ENCODE measurements at places on chromosomes 7 and 10.

DNA sequence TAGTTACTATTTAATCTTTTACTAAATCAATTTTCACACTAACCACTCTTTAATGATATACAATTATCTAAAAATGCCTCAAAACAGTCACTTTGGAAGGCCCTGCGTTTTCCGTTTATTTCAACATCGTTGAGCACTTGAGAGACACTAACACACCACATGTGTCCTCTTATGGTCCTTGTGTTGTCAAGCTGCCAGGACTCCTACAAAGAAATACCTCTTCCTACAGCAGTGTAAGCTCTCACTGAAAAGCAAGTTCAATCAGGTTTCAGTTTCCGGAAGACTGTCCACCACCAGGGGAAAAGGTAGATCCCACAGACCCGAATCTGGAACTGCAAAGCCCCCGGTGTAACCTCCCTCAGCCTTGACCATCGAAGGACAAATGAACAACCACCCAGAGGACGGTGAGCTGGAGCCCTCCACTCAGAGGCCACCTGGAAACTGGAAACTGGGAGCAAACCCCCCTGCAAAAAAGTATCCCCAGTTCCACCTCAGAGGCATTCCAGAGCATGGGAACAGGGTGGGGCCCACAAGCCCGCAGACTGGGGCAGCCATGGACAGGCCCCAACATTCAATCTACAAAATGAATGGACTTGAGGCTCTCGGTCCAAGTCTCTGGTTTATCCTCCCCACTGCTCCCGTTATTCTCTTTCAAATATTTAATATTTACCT is 37.6 kb downstream of the KCNH2 start:
- no peaks in the 10 kb centered on the region for H3K36me3 ChIP-seq
- no peak overlapping the region for H3K27ac ChIP-seq
- no peak overlapping the region for H3K4me3 ChIP-seq

GRCh38 chr7:13322126-13322525 is 634.7 kb downstream of the ARL4A start:
- H3K27me3 ChIP-seq: no peaks in the 10 kb centered on the region
- no peak for DNase-seq
- H3K4me3 ChIP-seq: no peak overlapping the region

- H3K4me1 ChIP-seq: no peaks in the 10 kb centered on the region
- H3K27ac ChIP-seq: no peak overlapping the region
- H3K36me3 ChIP-seq: no peaks in the 10 kb centered on the region
- H3K4me3 ChIP-seq: no peak overlapping the region
- peaks cover 3% of the 10 kb centered on the region for H3K27me3 ChIP-seq
Observed at GRCh38 chr10:113933894-113934532, 79.6 kb downstream of the NHLRC2 start.

GRCh38 chr10:8193546-8193945 is 139.1 kb downstream of the GATA3 start:
- H3K4me3 ChIP-seq: no peak overlapping the region
- H3K4me1 ChIP-seq: peaks cover 10% of the 10 kb centered on the region
- no peak for DNase-seq
- H3K27ac ChIP-seq: no peak overlapping the region

- no peaks in the 10 kb centered on the region for H3K4me1 ChIP-seq
- H3K4me3 ChIP-seq: no peak overlapping the region
- H3K27me3 ChIP-seq: no peaks in the 10 kb centered on the region
- H3K36me3 ChIP-seq: no peaks in the 10 kb centered on the region
- H3K27ac ChIP-seq: no peak overlapping the region
- no peak for DNase-seq
Observed at GRCh38 chr7:67636348-67637022, 639.9 kb downstream of the TYW1 start.

DNA sequence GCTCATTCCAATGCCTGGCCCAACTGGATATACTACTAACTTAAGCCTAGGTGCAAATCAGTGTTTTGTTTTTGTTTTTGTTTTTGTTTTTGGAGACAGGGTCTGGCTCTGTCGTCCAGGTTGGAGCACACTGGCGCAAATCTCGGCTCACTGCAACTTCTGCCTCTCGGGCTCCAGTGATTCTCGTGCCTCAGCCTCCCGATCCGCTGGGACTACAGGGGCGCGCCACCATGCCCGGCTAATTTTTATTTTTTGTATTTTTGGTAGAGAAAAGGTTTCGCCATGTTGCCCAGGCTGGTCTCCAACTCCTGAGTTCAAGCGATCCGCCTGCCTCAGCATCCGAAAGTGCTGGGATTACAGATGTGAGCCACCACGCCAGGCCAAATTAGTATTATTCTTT is 1.6 kb downstream of the PPP3CB start:
- no peaks in the 10 kb centered on the region for H3K36me3 ChIP-seq
- peak overlapping the region; percentile 98 for H3K4me3 ChIP-seq
- no peaks in the 10 kb centered on the region for H3K27me3 ChIP-seq
- DNase-seq: no peak
- H3K27ac ChIP-seq: peak overlapping the region; percentile 89

- H3K27me3 ChIP-seq: no peaks in the 10 kb centered on the region
Observed at GRCh38 chr7:117667456-117667855, 187.6 kb downstream of the CFTR start.

GRCh38 chr10:5960070-5960972 is 17.0 kb downstream of the IL15RA start:
- DNase-seq: no peak
- no peak overlapping the region for H3K27ac ChIP-seq
- H3K27me3 ChIP-seq: no peaks in the 10 kb centered on the region
- no peaks in the 10 kb centered on the region for H3K4me1 ChIP-seq

GRCh38 chr10:6743291-6743849 is 163.3 kb upstream of the PRKCQ start:
- H3K27me3 ChIP-seq: peaks cover 16% of the 10 kb centered on the region
- no peak overlapping the region for H3K27ac ChIP-seq
- H3K4me1 ChIP-seq: peaks cover 2% of the 10 kb centered on the region
- H3K36me3 ChIP-seq: no peaks in the 10 kb centered on the region
- no peak overlapping the region for H3K4me3 ChIP-seq

GRCh38 chr10:100962351-100963080 is 6.8 kb upstream of the SEMA4G start:
- H3K27me3 ChIP-seq: no peaks in the 10 kb centered on the region
- no peaks in the 10 kb centered on the region for H3K4me1 ChIP-seq

- H3K4me3 ChIP-seq: peak within 1 kb of the TSS; percentile 51
- H3K36me3 ChIP-seq: no peaks in the 10 kb centered on the region
- no peaks in the 10 kb centered on the region for H3K4me1 ChIP-seq
- no peak within 1 kb of the TSS for H3K27ac ChIP-seq
Observed at GRCh38 chr10:15370856-15371701, at the start of gene FAM171A1. TSS of gene FAM171A1 (minus strand) at chr10:15371289. CDS start at chr10:15371052, 237 bp downstream.

DNA sequence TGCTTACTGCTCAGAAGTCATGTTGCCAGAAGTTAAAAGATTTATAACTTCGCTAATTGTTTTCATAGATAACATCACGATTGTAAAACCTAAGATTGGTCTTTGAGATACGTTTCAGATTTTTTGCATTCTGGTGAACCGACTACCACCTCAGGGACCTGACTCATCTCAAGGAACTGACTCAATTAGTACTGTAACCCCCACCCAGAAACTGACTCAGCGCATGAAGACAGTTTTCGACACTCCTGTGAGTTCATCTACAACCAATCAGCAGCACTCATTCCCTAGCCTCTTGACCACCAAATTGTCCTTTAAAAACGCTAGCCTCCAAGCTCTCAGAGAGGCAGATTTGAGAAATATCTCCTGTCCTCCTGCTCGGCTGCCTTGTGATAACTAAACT is 72.3 kb downstream of the ELMO1 start:
- no peak overlapping the region for H3K27ac ChIP-seq
- no peaks in the 10 kb centered on the region for H3K27me3 ChIP-seq
- DNase-seq: no peak

DNA sequence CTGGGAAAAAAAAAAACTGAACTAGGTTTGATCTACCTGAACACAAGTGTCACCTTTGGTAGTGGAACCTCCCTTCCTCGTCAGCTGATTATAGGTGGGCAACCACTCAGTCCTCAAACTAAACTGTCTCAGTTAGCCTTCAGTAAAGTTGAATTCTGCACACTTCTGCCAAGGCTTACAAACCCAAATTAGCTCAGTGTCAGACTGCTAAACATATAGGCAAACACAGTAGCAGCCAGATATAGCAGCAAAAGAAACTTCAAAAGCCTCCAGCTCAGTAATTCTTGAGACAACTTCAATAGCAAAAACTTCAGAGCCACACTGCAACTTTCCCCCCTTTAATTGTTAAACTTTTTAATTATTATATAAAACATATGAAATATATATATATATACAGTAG is 956.9 kb downstream of the XPNPEP1 start:
- H3K27ac ChIP-seq: no peak overlapping the region
- DNase-seq: no peak
- H3K27me3 ChIP-seq: no peaks in the 10 kb centered on the region
- no peaks in the 10 kb centered on the region for H3K36me3 ChIP-seq
- no peak overlapping the region for H3K4me3 ChIP-seq

DNA sequence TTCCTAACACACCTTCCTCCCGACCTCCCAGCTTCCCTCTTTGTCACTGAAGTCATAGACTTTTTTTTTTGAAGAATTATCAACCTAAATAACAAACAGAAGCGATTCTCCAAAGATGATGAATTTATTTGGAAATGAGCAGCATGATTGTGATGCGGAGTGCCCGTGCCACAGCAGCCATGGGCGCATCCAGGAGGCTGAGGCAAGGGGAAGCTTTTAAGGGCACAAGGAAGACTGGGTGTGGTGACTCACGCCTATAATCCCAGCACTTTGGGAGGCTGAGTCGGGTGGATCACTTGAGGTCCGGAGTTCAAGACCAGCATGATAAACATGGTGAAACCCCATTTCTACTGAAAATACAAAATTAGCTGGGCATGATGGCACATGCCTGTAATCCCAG is 16.2 kb upstream of the GIMAP8 start:
- H3K27ac ChIP-seq: no peak overlapping the region
- DNase-seq: no peak
- H3K27me3 ChIP-seq: peaks cover 4% of the 10 kb centered on the region
- H3K36me3 ChIP-seq: no peaks in the 10 kb centered on the region
- no peak overlapping the region for H3K4me3 ChIP-seq

GRCh38 chr7:23863209-23863787 is 153.3 kb downstream of the STK31 start:
- H3K4me1 ChIP-seq: no peaks in the 10 kb centered on the region
- no peak overlapping the region for H3K27ac ChIP-seq
- peak; percentile 0 for DNase-seq
- no peaks in the 10 kb centered on the region for H3K27me3 ChIP-seq

GRCh38 chr7:82294865-82295264 is 148.7 kb downstream of the CACNA2D1 start:
- no peak overlapping the region for H3K4me3 ChIP-seq
- no peaks in the 10 kb centered on the region for H3K27me3 ChIP-seq
- no peaks in the 10 kb centered on the region for H3K36me3 ChIP-seq
- H3K4me1 ChIP-seq: no peaks in the 10 kb centered on the region
- no peak overlapping the region for H3K27ac ChIP-seq

DNA sequence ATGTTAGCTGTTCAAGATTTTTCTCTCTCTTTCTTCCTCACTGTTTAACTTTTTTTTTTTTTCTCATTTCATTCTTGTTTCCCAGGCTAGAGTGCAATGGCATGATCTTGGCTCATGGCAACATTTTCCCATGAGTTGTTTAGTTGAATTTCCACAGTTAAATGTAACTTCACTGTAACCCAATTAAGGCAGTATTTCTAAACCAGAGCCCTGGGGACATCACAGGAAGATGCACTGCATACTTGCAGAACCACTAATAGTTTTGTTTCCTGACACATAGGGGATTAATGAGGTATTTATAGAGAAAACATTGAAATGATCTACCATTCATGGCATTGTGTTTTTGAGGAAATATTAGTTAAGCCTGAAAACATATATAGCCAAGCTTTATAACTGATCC is 795.6 kb upstream of the GHITM start:
- DNase-seq: no peak
- H3K4me3 ChIP-seq: no peak overlapping the region
- no peaks in the 10 kb centered on the region for H3K36me3 ChIP-seq

- no peak for DNase-seq
- H3K4me1 ChIP-seq: peaks cover 38% of the 10 kb centered on the region
- no peak overlapping the region for H3K4me3 ChIP-seq
- no peaks in the 10 kb centered on the region for H3K27me3 ChIP-seq
- H3K27ac ChIP-seq: no peak overlapping the region
- no peaks in the 10 kb centered on the region for H3K36me3 ChIP-seq
Observed at GRCh38 chr7:135978624-135979023, 1.5 kb upstream of the MTPN start.

- peak overlapping the region; percentile 47 for H3K27ac ChIP-seq
- no peak for DNase-seq
- no peaks in the 10 kb centered on the region for H3K27me3 ChIP-seq
- peak overlapping the region; percentile 77 for H3K4me3 ChIP-seq
- peaks cover 2% of the 10 kb centered on the region for H3K36me3 ChIP-seq
- peaks cover 15% of the 10 kb centered on the region for H3K4me1 ChIP-seq
Observed at GRCh38 chr7:151342102-151342646, 562 bp downstream of the NUB1 start.

DNA sequence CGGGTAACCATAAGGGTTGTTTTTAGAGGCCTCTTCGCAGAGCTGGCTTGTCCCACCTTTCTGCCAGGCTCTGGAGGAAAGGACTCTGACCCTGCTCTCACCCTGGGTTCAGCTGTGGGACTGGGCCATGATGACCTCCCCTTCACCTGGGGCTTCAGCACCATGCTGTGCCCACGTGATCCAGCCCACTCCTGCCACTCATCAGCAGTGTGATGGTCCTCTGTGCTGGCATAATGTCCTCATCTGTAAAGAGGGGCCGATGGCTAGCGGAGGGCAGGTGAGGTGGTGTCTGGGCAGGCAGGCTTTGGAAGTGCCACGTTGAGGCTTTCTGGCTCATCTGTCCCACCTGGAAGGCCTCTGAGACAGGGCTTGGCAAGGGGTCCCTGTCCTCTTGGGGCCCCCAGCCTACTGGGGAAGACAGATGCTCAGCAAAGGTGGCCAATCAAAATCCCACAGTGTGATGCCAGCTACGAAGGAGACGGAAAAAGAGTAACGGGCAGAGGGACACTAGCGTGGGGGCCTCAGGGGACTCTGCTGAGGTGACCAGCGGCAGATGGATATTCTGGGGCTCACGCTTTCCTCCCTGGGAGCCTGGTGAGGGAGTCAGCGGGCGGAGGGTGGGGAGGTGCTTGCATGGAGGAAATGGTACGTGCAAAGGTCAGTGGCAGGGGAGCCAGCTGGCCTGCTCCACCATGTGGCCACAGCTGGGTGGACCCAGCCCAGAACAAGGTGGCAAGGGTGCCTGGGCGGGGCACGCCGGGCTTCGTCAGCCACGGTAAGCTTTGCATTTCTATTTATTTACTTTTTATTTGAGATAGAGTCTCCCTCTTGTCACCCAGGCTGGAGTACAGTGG is 5.4 kb downstream of the LRWD1 start:
- no peak overlapping the region for H3K27ac ChIP-seq
- no peaks in the 10 kb centered on the region for H3K27me3 ChIP-seq
- H3K4me1 ChIP-seq: peaks cover 22% of the 10 kb centered on the region
- no peak for DNase-seq
- H3K4me3 ChIP-seq: no peak overlapping the region

DNA sequence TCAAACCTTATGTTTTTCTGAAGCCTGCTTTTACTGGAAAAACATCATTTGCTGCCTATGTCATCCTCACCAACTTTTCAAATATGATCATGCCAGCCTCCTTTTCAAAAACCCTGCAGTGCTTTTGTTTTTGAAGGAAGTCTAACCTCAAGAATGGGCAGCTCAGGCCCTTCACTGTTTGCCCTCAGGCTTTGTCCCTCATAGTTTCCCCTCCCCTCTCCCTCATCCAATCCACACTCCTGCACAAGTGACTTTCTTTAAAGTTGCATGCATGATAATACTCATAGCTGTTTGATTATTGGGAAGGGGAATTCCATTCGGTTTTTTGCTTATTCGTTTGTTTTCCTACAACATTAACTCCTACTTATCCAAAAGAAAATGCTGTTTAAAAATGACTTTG is 219.4 kb downstream of the SEMA3E start:
- DNase-seq: no peak
- H3K4me3 ChIP-seq: no peak overlapping the region
- H3K36me3 ChIP-seq: no peaks in the 10 kb centered on the region
- no peaks in the 10 kb centered on the region for H3K27me3 ChIP-seq
- H3K4me1 ChIP-seq: no peaks in the 10 kb centered on the region

Measured in T-cell (primary cell).